ENCODE measurements at places on chromosomes 12 and 14.

DNA sequence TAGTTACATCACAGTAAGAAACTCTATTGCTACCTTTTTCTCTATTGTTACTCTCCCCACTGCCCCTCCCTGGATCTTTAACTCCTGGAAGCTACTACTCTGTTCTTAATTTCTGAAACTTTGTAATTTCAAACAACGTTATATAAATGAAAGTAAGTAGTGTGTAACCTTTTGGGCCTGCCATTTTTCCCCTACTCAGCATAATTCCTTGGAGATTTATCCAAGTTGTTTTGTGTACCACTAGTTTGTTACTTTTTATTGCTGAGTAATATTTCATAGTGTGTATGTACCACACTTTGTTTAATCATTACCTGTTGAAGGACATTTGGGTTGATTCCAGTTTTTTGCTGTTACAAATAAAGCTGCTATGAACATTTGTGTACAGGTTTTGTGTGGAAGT is 37.9 kb downstream of the ASCL1 start:
- DNase-seq = no peak

DNA sequence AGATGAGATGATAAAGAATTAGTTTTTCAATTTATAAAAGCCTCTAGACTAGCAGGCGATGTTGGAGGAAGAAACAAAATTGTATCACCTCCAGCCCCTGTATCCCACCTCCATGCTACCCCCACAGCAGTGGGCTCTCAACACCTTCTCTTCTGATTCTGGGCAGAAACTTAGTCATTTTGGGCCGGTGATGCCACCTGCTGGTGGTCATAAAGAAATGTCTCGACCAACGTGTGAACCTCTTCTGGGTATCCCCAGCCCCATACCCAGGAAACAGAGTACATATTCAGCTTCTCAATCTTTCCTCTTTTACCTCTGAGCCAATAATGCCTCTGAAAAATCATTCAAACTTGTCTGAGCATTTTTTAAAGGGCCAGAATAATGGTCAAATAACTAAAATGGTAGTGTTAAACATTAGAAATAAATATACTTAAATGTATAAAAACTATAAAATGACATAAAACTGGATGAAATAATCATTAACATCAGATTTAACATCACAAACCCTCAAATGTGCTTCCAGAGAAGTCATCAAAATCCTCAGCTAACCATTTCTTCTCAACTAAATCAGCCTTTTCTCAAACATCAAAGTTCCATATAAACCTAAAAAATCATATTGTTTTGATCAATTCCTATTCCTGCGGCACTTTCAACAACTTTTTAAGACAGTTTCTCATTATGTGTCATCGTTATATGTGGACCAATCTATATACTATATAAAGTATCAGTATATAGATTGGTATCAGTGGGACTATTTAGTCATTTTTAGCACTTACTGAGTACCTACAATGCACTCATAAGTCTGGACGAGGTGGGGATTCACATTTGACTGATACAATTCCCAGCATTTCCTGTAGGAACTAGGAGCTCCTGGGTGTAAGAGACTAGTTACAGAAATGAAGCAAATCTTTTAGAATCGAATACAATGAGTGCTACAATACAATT is 69.4 kb downstream of the ATXN2 start:
- DNase-seq = peak; percentile 77

DNA sequence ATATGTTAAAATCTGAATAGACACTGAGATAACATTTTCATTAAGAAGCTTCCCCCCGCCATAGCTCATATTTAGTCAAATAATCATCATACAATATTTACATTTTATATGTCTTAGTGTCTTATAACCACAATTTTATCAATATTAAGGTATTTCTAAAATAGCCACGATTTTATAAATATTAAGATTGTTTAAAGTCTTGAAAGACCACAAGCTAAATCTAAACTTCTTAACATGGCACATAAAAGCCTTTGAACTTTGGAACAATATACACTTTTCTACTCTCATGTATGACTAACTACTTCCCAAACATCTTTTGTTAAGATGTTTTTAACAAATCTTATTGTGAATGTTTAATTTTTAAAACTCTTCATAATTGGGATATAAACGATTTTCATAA is 6.5 kb downstream of the USP44 start:
- no peak for DNase-seq

DNA sequence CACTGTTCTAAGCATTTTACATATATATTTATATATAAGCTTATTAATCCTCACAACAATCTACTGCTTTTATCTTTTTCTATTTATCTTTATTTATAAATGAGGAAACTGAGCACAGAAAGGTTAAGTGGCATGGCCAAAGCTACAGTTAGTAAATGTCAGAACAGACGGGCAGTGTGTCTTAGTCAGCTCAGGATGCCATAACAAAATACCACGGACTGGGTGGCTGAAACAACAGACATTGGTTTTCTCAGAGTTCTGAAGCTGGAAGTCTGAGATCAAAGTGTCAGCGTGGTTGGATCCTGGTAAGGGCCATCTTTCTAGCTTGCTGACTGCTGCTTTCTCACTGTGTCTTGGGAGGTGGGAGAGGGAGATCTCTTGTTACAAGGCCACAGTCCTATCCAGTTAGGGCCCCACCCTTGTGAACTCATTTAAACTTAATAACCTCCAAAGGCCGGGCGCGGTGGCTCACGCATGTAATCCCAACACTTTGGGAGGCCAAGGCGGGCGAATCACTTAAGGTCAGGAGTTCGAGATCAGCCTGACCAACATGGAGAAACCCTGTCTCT is 19.8 kb downstream of the RPGRIP1 start:
- DNase-seq = no peak

Measured in GM12865 (cell line).